Muscle of leg (tissue), 16 donors: ENCODE measurements at places on chromosomes 6 and 20.
A peak's percentile ranks its signal among the peaks of the same experiment; 100 is the strongest.

DNA sequence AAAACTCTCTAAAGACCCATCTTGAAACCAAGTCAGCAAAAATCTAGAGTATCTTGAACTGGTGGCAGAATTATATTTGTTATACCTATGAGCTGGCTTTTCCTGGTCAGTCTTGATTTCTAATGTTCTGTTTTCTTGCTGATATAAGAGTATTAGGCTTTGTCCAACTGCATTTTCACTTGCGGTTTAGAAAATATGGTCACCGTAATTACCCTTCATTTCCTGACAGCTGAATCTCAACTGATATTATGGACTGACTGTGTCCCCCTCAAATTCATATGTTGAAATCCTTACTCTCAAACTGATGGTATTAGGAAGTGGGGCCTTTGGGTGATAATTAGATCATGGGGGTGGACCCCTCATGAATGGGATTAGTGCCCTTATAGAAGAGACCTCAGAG is 72.1 kb downstream of the TXLNB start:
- no peak for DNase-seq
- peaks cover 3% of the 10 kb centered on the region for H3K4me1 ChIP-seq
- no peak overlapping the region for H3K4me3 ChIP-seq
- no peaks in the 10 kb centered on the region for H3K36me3 ChIP-seq

GRCh38 chr6:33128318-33128717 is 52.5 kb downstream of the HLA-DPB1 start:
- H3K4me1 ChIP-seq: no peaks in the 10 kb centered on the region
- no peak for DNase-seq
- peaks cover 11% of the 10 kb centered on the region for H3K27me3 ChIP-seq
- H3K27ac ChIP-seq: no peak overlapping the region
- H3K4me3 ChIP-seq: no peak overlapping the region

DNA sequence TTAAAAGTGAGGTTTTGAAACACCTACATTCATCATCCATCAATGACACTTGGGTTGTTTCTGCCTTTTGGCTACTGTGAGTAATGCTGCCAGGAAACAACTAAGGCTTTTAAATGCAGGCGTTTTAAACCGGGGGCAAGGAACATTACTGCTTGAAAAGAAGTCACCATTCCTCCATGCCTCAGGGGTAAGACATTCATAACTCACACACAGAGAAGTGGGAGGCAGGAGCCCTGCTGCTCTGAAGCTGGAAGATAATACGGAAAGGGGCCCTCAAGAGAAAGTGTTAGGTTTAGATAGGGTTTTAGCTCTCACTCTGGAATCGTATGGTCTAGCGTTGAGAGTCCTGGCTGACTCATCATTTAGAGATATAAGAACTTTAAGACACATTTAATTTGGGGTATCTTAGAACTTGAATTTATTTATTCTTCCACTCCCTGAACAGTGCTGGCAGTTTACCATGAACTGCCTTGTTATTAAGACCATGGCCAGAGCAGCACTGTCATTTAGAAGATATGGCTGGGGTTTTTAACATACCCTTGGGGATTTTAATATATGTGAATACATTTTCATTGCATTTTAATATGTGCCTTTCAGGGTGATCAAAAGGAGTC is 1.8 kb downstream of the TUBB1 start:
- no peak for DNase-seq
- H3K36me3 ChIP-seq: peaks cover 24% of the 10 kb centered on the region
- no peak overlapping the region for H3K27ac ChIP-seq

DNA sequence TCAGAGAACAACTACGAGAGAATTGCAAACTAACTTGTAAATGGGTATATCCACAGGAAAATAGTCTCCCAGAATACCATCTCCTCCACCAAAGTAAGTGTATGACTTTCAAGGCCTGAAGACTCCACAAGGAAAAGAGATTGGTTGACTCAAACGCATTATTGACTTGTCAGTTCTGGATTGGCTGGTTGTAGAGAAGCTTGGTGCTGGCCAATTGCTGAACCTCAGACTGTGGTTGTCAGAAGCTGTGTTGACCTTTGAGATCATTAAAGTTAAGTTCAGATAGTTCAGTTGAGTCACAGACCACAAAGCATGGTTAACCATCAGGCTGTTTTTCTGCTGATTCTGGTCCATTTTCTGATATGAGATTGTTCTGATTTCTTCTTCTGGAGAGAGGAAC is 388.3 kb downstream of the BMP2 start:
- H3K36me3 ChIP-seq: no peaks in the 10 kb centered on the region
- H3K27ac ChIP-seq: no peak overlapping the region
- H3K27me3 ChIP-seq: no peaks in the 10 kb centered on the region

- peak overlapping the region; percentile 21 for H3K27ac ChIP-seq
- H3K36me3 ChIP-seq: no peaks in the 10 kb centered on the region
- peaks cover 8% of the 10 kb centered on the region for H3K4me1 ChIP-seq
- DNase-seq: peak; percentile 38
- peak overlapping the region; percentile 38 for H3K4me3 ChIP-seq
These were observed 719 bp upstream of the EDN1 start for GRCh38 chr6:12289365-12289919.

GRCh38 chr20:19495905-19496703 is 262.0 kb upstream of the RIN2 start:
- H3K27me3 ChIP-seq: no peaks in the 10 kb centered on the region
- no peak for DNase-seq
- H3K36me3 ChIP-seq: no peaks in the 10 kb centered on the region
- H3K4me3 ChIP-seq: no peak overlapping the region
- peaks cover 29% of the 10 kb centered on the region for H3K4me1 ChIP-seq
